ENCODE measurements at places on chromosomes 2 and 18.

- DNase-seq: no peak
These were observed 79.5 kb upstream of the OTOF start for GRCh38 chr2:26557244-26557925.

- no peak for DNase-seq
These were observed 204.3 kb downstream of the KLHL29 start for GRCh38 chr2:23589220-23589647.

DNA sequence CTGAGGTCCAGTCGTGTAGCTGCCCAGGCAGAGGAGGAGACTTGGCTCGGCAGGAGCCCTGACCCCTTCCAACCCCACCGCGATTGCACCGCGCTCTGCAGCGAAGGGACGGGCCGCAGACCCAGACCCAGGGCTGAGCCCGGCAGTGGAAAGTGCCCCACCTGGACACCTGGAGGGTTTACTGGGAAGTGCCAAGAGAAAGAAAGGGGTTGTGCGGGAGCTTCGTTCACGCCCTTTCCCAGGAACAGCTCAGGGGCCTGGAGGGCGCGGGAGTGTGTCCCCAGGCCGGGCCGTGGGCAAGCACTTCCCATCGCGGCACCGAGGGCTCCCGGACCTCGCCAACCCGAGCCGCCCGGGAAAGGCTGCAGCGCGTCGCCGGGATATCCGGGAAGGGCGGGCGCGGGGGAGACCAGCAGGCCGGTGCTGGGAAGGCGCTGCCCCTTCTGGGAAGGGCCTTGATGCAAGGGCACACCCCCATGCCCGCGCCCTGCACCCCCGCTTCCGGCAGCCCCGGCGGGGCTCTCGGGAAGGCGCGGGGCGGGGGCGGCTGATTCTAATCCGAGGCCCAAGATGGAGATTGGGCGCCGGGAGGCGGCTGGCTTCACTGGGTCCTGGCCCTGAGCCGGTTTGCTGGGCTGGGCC, 36.1 kb upstream of the MRPL33 start:
- peak; percentile 37 for DNase-seq

GRCh38 chr18:59610546-59611140, 86.6 kb downstream of the CCBE1 start:
- no peak for DNase-seq

DNA sequence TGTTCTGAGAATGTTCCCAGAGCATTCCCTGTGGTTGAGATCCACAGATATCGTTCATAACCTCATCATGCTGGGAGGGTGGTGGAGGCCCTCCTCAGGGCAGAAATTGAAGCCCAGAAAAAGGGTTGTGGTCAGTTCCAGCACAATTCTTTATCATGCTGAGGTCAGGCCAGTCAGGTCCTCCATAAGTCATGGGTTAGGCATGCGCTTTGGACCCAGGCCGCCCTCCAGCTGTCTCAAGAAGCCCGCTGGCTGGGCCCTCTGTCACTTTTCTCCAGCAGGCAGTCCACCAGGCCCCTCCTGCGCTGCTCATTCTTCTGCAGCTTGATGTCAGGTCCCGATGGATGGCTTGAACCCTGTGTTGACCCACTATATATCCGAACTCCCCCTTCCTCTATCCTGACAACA, 151.1 kb upstream of the NT5C1B start:
- no peak for DNase-seq

DNA sequence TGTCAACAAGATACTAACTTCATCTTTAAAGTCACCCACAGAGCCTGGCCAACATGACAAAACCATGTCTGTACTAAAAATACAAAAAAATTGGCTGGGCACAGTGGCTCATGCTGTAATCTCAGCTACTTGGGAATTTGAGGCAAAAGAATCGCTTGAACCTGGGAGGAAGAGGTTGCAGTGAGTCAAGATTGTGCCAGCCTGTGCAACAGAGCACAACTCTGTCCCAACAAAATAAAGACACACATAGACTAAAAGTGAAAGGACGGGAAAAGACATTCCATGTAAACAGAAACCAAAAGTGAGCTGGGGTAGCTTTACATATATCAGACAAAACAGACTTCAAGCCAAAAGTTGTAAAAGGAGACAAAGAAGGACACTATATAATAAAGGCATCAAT, 34.8 kb downstream of the USP34 start:
- no peak for DNase-seq

DNA sequence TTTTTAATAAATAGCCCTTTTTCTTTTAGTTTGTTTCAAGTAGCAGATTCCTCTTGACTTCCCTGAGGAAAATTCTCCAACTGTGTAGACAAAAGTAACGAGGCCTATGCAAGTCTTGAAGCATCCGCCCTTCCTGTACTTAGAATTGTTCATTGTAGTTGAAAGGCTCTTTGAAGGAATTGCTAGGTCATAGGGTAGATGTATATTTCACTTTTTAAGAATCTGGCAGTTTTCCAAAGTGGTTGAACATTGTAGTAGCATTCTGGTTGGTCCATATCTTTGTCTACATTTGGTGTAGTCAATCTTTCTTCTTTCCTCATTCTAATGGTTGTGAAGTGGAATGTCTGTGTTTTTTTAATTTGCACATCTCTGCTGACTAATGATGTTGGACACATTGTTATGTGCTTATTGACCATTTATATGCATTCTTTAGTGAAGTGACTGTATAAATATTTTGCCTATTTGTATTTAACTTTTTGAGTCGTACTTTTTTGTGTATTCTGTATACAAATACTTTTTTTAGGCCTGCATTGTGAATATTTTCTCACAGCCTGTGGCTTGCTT, 5.6 kb upstream of the SERPINB11 start:
- DNase-seq: no peak

DNA sequence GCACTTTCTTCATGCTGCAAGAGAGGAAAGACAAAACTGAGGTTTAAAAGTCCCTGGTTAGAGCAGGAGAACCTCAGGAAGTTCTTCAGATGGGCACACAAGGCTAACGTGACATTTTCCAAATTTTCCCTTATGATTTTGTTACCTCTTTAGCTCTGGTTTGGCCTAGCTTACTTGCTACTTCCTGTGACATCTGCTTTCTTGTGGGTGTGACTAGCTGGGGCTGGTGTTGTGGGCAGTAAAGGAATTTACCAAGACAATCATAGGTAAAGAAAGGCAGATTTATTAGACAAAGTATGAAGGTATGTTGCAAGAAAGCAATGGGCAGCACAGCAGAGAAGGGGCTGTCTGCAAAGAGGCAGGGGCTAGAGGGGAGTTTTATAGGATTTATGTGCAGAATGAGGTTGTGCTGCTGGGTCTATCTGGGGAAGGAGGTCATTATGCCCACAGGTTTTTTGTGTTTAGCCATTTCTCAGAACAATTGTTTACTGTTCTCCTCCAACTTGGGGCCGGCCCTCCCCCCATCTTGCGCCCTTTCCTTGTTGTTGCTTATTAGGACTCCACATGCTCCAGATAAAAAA, 6.7 kb upstream of the TNP1 start:
- no peak for DNase-seq

DNA sequence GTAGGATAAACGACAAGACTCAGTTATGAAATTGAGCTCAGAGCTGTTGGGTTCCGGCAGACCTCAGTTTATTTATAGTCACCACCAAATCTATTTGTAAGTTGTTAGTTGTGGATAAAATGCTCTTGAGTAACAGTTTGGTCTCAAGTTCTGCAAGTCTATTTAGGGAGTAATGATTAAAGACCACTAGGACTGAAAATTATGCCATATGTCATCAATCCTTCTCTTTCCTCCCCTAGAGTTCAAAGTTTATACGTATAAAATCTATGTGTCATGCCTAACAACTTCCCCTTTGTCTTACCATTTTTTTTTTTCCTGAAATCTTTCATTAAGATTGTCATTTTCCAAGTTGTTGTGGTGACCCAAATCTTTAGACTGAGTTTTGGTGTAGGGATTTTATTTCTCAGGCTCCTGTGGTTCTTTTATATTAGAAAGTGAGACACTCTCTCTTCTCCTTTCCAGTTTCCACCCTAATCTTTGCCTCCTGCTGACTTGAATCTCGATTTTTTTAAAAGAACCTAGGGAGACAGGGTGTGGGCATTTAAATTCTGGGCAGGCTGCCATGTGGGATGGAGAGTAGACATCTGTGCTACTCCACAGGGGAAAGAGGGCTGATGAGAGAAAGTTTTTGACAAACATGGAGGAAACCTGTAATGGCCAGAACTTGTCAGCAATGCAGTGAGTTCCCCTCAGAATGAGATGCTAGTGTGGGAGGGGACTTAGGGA, 51.0 kb downstream of the LAMA3 start:
- no peak for DNase-seq

All from substantia nigra (tissue), 51 donors.